T-helper 17 cell (primary cell): ENCODE measurements at places on chromosomes 5 and 9.

GRCh38 chr5:158874792-158875191, 224.9 kb downstream of the EBF1 start:
- no peak for DNase-seq

DNA sequence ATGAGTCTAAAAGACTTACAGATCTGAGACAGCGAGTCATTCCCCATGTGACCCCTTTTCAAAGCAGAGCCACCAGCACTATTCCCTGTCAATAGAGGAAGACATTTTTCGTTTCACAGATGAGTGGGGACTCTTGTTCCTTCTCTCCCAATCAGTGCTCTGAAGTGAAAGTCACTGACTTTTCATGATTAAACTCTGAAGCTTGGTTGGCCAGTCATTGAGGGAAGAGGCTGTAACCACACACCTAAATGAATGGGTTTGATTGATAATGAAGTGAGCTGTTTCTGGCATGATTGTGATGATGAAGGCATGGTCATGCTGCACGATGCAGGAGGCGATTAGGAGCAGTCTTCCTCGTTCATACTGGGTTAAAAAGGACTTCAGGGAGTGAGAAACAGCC, 171.9 kb downstream of the ZNF462 start:
- DNase-seq, result no peak

- DNase-seq, result no peak
Observed at GRCh38 chr5:142507531-142508372, 178.1 kb downstream of the FGF1 start.

DNA sequence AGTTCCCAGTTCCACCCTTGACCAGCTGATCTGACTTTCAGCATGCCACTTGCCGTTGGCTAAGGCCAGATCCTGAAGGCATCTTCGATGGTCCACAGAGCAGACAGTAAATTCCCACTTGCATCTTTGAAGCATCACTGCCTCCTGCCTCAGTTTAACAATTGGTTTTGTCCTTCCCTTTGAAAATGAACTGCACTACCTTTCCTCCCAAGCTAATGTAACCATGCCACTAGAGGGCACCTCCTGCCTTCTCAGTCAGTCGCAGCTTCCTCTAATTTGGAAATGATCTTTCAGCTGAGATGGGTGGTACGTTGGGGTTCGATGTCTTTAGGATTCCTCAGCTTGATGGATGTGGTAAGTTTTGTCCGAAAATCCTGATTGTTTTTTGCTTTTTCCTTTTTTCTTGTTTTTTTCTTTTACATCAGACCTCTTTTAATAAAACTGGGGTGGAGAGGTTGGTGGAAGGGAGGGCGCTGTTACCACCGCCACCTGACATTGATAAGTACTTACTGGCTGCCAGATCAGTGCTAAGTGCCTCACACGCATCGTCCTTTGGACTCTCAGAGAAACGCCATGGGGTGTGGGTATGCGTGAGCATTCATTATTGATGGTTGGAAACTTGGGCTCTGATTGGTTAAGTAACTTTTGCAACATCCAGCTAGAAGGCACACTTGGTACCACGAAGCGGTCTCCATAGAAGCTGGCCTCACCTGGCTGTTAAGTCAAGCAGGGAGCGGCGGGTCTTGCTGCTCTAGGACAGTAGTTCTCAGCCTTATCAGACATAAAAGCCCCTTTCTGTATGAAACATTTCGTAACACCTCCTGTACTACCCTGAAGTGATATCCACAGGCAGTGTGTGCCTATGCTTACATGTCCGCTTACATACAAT, 16.9 kb downstream of the PTTG1 start:
- DNase-seq, result peak; percentile 32

DNA sequence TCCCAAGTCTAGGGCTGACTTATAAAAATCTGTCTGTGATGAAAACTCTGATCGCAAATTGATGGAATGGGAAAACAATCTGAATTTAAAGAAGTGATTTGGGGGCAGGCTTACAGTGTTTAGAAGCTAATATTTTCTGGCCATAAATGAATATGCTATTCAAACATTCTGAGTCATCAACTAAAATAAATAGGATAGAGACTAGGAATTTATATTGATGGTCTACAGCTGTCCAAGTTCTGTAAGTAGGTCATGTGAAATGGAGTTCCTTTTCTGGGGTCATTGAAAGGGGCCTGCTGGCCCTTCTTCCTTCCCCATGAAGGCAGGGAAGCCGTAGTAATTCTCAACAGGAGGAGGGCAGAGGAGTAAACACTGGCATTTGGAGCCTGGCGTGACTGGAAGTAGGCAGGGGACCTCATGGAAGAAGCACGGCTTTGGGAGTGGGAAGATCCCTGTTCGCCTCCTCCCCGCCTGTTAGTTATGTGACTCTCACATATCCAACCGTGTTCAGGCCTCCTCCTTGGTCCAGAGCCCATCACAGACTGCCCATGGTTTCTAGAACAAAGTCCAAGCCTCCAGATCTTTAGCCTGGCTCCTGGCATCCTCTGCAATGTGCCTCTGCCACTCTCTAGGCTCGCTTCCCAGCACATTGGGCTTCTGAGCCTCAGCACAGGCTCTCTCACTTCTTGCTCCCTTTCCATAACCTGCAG, 31.7 kb downstream of the ALG2 start:
- no peak for DNase-seq
